ENCODE measurements at places on chromosomes 6 and 20.

- no peak for DNase-seq
These were observed 37.6 kb downstream of the NR2E1 start for GRCh38 chr6:108203189-108204112.

DNA sequence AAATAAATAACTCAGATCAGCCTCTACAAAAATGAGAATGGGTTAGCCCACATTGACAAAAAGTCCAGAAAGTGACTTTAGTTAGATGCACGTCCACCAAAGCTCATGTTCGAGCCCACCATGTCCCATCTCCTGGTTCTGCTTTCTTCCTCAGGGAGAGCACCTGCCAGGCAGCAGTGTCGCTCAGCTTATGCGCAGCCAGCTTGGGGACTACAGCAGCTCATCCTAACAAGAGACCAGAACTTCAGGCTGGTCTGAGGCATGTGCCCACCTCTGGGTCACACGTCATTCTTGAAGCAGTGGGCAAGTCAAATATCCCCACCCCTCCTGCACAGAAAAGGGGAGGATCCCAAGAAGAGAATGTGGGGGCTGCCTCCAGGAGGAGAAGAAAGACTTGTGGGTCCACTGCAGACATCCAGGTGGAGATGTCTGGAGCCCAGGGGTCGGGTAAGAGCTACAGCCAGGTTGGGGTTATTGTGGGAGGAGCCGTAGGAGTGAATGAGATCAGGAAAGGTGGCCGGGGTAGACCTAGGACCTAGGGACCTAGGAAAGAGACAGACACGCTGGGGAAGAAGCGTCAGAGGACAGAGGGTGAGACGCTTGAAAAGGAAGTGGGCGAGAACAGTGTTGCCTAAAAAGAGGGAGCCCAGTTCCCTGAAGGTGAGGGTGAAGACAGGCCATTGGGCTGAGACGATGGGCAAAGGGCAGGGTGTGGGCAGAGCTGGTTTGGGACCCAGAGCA lies 52.5 kb downstream of the SSR1 start:
- no peak for DNase-seq

DNA sequence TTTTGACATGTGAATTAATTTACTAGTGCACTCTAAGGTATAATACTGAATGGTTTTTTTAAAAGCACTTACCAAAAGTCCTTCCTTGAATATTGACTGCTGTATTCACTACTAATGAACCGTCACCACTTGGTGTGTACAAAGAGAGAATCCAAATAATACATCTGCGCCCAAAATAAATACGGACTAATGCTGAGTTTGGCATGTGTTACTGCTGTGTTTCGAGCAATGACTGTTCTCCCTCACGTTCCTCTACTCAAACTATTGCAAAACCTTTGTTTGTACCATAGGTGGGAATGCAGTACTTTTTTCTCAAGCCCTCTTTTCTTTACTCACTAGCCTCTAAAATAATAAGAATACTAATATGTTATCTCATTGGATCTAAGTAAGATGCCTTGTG lies 305.5 kb downstream of the QKI start:
- DNase-seq: no peak

GRCh38 chr20:46939031-46939965 lies 44.7 kb downstream of the EYA2 start:
- DNase-seq: no peak

Data from stimulated activated CD8-positive, alpha-beta memory T cell treated with anti-CD3 and anti-CD28 coated beads, Interleukin-15, amount 100 ng/mL, for 24 hours (primary cell).